Endothelial cell (in vitro differentiated cells): ENCODE measurements at places on chromosomes 6 and 20.

DNA sequence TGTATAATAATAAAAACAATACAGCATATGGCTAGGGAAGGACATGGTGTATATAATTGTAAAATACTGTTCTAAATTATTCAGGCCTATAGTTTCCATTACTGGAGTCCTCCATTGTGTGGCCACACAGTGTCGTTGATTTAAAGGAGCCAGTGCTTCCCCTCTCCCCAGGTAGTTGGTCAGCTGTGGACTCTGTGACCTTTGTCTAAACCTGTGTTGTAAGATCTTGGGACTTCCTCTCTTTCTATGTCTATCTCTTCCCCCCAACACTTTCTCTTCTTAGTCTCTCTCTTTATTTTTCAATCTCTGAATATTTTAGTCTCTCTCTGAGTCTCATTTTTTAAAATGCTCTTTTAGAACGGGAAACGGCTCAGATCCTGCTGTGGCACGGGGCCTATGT lies 35.6 kb downstream of the BRPF3 start:
- DNase-seq: no peak

DNA sequence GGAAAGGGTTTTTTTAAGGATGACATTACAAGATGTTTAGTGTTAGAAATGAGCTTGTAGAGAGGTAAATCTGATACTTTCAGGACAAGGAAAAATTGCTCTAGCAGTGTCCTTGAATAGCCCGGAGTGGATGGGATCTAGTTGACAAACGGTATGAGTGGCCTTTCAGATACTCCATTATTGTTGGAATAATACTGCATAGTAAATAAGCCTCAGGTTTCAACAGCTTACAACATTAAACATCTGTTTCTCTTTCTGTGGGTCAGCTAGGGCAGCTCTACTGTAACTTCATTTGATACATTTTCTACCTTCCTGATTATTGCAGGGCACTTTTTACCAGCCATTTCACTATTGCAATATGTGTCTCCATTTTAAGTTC lies 118.0 kb downstream of the B3GAT2 start:
- DNase-seq: no peak

DNA sequence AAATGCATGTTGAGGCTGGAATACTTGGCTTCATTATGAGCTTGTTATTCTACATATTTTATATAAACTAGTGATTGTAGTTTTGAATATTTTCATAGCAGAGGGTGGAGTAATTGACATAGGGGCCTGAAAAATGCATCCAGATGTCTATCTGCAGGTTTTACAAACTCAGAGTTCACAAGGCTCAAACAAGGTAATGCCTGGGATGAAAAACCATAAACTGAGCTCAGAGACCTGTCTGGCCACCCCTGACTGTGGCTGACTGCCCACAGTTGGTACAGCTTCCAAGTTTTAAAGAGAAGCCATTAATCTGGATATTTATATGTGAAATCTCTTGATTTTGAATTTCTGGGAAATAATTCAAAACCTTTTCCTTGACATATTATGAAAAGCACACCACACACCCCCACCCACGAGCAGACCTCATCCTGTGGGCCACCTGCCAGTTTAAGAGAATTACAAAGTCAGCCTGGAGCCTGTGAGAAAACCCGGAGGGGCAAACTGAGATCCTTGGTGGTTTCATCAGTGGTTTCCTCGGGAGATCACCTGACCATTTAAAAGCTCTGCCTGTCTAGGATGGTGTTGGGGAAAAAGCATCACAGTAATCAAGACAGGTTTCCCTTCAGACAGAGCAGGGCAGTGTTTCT lies 230.1 kb downstream of the SAMD5 start:
- DNase-seq: no peak

DNA sequence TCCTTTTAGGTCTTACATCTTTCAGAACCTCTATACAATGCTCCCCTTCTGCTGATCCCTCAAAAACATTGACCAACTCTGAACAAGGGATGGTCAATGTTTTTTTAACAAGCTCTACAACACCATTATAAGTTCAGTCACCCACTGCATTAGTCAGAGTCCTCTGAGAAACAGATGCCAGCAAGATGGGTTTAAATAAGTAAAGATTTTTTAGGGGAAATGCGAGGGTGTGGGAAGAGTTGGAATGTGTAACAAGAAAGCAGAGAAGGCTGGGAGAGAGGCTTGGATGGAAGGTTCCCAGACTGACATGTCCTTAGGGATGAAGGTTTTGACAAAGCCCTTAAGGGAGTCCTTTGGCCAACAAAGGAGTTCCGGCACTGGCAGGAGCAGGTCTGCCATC lies 478.3 kb downstream of the FRK start:
- DNase-seq: no peak

DNA sequence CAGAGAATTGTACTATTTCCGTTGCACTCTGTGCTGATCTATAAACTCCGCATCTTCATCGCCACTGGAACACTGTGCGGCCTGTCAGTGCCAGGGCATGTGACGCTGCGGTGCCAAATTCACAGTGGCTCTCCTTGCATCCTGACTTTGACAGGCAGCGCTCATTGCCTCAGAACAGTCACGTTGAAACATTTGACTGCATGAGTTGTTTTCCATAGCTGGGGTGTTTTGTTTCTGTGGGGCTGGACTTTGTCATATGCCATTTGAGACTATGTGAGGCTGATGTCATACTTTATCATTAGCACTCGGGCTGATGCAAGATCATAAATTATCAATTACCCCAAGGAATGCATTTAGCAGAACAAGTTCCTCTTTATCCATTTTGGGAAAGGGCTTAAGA lies 32.7 kb downstream of the CFAP61 start:
- DNase-seq: no peak
